NCI-H2171 (cell line): ENCODE measurements at places on chromosomes 3 and 15.

- no peak for DNase-seq
Observed at GRCh38 chr3:94307588-94307987, 244.7 kb downstream of the NSUN3 start.

DNA sequence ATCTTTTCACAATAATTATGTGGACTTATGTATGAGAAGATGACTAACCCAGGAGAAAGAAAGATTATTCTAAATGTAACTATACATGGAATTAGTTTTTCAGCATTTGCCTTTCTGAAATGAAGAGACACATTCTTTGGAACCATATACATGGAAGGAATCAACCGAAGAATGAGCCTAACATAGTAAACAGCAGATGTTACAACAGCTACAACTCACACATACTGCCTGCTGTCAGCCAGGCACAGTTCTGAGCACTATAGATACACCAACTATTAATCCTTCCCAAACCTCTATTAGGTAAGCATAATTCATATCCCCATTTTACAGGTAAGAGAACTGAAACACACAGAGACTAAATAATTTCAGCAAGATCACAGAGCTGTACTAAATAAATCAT lies 840.0 kb downstream of the ROBO1 start:
- no peak for DNase-seq

- DNase-seq = no peak
Observed at GRCh38 chr15:99029341-99030144, 22.0 kb upstream of the PGPEP1L start.

DNA sequence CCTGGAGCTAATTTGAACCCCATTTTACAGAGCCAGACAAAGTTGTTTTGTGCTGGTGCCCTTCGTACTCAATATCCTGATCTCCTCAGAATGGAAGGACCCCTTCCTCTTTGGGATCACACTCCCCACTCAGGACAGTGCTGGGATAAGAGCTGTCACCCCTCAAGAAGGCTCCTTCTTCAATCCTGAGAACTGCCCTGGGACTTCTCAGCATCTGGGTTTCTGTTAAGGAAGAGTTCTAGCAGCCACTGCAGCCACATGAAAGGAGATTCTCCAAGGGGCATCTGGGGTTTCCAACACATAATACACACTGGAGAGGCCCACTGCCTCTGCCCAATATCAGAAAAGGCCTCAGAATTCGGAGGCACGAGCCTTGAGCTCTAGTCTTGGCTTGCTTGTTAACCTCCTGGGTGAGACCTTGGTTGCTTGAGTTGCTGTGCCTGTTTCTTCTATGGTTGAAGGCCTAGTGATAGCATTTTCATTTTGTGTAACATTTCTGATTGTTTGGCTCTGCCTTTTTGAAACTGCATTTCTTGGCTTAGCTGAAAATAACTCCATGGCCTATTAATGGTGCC lies 78.8 kb upstream of the NMNAT3 start:
- DNase-seq = no peak

- peak; percentile 84 for DNase-seq
Observed at GRCh38 chr15:100831467-100831866, 48.2 kb upstream of the ALDH1A3 start.

DNA sequence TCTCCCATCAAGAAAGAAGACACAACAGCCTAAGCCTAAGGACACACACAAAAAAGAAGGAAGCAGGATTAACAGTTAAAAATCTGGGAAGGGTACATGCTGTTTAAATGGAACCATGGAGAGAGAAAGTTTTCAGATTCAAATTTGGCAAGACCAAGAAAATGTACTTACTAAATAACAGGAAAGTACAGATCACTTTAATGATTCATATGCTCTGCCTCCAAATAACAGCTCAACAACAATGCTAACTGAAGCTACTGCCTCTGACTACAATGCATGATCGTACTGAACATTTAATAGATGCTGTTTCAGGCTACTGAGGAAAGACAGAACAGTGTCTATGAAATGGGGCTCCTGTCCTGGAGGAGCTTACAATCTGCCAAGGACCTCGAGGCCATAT lies 8.4 kb upstream of the NMB start:
- no peak for DNase-seq

DNA sequence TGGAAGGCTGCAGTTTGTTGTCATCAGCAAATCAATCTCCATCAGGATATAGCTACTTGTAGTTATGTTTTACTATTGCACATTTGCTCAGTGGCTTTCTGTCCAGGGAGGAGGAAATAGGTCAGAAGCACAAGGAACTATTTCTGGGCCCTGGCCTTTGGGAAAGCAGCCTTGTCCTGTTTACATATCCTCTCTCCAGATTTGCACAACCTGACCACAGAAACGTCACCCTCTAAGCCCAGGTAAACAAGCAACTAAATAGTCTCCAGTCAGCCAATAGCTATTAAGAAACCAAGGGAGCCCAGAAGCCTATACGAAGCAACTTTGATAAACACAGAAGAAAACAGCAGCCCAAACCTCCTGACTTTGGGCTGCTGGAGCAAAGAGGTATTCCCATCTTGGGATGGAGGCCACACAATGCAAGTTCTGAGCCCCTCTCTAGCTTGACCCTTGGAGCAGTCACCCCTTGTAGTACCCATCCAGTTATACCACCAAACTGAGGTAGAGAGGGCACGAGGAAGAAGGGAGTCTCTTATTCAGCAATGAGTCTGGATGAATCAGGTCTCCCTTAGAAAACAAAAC lies 2.3 kb upstream of the FEM1B start:
- DNase-seq = no peak

- DNase-seq = no peak
Observed at GRCh38 chr3:138011722-138012121, 1.8 kb downstream of the CLDN18 start.

- DNase-seq = no peak
Observed at GRCh38 chr3:474828-475227, 278.3 kb downstream of the CHL1 start.

GRCh38 chr3:120449701-120450599 lies 842 bp downstream of the FSTL1 start:
- no peak for DNase-seq

DNA sequence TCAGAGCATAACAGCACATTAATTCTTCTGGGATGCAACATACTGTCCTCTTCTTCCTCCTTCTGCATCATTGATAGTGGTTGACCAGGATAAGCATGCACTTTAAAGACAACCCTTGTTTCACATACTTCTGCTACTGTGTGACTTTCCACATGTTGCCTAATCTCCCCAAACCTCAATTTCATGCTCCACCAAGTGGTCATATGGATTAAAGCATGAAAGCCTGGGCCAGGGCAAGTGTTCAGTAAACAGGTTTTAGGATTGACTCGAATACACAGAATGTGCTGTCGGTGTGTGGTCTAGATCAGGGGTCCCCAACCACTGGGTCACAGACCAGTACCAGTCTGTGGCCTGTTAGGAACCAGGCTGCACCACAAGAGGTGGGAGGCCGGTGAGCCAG lies 22.5 kb upstream of the BFSP2 start:
- no peak for DNase-seq

- DNase-seq = no peak
Observed at GRCh38 chr3:167859610-167860009, 124.1 kb downstream of the SERPINI1 start.

GRCh38 chr3:121604759-121605158 lies 11.6 kb downstream of the FBXO40 start:
- DNase-seq = no peak

DNA sequence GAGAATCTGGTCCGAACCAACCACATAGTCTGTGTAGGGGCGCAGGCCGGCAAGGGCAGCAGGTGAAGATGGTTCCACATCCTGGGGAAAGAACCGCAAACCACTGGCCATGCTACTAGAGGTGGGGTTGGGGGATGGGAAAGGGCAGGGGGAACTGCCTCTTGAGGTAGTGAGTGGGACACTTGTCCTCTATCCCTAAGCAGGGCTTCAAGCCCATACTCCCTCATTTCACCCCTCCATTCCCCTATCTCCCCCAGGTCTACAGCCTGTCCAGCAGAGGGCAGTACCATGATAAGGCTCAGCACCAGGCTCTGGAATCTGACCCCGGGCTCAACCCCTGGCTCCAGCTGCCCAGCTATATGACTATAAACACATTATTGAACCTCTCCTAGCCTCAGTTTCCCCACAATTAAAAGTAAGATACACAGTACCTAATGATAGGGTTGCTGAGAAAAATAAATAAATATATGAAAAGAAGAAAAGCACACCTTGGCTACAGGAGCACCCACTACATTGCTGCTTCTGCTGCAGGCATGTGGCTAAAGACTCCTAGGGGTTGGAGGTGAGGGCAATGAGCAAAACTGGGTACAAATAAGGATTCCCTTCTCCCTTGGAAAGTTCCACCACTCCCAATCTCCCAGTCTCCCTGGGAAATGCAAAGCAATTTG lies 6.3 kb downstream of the GORASP1 start:
- no peak for DNase-seq

GRCh38 chr3:141659821-141660613 lies 78.1 kb upstream of the RNF7 start:
- DNase-seq = peak; percentile 34

GRCh38 chr3:160105907-160106584 lies 117.4 kb downstream of the IL12A start:
- DNase-seq = no peak

DNA sequence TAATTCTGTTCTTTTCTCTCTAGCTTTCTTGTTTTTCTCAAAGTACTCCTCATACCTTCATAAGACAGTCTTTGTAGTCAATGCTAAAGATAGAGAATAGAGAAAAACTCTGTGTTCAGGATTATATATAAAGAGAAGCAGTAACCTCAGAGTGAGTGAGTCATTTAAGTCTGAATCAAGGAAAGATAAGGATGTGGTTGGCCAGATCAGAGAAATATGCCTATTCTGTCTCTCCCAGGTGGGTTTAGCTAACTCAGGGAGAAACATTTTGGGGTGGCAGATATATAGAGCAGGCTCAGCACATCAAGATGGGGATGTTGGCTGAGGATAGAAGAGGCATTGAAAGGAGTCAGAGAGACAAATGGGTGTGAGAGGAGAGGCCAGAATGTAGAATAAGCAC lies 31.4 kb downstream of the GTF2E1 start:
- no peak for DNase-seq

DNA sequence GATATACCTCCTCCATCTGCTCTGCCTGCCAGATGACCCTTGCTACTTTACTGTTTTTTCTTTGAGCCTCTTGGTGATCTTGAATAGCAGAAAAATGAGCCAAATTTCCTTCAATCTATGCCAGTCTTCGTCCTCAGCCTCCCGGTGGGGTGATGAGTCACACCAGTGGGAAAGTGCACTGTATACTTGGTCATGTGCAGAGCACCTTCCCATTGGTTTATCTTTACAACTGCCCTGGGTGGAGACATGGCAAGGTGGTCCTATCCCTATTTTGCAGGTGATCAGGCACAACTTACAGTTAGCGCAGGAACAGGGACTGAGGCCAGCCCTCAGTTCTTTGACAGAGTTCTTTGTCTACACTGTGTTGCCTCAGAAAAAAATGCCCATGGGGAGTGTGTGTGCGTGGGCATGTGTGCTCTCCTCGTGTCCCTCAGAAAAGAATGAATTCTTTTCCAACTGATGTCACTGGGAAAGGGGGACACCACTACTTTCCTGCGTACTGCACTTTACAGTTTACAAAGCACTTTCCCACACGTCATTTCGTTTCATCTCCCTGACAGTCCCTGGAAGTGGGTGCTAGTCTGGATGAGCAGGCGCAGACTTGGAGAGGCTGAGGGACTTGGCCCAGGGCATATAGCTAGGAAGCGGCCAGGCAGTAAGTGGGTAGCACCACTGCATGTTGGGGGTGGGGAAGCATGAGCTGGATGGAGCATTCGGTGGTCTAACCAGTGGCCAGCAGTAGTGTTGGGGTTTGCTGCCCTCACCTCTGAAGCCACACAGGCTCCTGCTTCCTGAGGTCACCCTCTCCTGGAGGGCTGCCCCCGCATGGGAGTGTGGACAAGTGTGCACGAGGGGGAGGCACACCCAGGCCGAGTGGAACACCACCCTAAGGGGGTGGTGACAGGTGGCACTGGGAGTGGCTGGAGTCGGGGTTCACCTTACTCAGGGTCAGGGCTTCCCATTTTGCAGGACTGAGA lies 24.1 kb downstream of the SMAD3 start:
- DNase-seq = no peak

- no peak for DNase-seq
Observed at GRCh38 chr3:157938154-157938779, 168.0 kb downstream of the SHOX2 start.

DNA sequence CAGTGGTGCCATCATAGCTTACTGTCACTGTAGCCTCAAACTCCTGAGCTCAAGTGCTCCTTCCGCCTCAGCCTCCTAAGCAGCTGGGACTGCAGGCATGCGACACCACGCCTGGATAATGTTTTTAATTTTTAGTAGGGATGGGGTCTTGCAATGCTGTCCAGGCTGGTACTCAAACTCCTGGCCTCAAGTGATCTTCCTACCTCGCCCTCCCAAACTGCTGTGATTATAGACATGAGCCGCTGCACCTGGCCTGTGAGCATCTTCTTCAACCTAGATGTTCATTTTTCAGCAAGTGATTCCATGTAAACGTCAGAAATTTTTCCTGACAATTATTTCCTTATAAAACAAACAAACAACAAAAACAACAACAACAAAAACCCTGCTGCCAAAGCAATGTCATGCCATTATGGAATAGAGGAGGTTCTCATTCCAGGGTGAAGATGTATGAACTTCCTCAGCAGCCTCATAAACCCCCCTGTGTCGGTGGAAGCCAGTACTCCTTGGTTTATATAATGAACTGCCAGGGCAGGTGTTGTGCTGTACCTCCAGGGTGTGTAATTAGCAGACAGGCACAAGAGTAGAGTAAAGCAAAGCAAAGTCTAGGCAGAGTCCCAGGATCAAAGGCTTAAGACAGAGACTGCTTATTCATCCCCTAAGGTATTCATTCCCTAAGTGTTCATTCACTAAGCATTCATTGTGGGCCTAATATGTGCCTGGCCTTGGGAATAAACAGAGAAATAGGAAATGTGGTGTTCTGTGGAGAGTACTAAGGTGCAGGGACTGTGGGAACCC lies 44.6 kb downstream of the NR2C2 start:
- DNase-seq = no peak

DNA sequence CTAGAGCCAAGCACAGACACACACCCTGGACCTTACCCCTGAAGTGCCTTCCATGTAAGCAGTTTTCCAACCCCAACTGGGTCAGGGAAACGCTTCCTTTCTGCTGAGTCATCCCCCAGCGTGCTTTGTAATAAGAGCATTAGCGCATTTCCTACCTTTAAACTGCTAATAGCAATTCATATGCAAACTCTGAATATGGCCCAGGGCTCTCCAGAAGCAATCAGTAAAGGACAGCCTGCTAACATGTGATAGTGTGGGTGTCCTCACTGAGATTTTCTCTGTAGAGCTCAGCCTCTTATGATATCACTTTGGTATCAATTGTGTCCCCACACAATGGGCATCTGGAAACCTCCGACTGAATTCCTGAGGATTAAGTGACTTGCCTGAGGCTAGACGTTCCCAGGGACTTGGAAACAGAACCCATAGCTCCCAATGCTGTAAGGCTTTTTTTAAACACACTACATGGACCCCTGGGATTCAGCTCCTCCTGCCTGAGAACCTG lies 5.6 kb downstream of the GABRB3 start:
- DNase-seq = no peak
